ENCODE measurements at places on chromosomes 5 and 9.

GRCh38 chr5:126044111-126044668 is 379.0 kb upstream of the GRAMD2B start:
- peak; percentile 55 for DNase-seq

DNA sequence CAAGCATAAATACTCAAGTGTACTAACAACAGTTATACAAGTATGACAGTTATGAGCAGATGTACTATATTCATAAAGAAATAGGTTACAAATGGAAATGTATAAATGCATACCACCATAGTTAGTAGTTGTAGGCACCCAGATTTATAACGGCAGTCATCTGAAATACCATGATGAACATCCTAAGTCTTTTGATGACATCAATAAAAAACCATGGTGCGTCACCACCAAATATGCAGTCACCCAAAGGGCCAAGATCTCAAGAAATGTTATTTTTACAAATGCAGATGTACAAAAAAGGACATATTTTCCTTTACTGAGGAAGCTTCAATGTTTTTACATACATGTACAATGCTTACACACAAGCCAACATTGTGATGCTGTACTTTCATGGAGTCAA is 70.8 kb upstream of the XPA start:
- DNase-seq = no peak

DNA sequence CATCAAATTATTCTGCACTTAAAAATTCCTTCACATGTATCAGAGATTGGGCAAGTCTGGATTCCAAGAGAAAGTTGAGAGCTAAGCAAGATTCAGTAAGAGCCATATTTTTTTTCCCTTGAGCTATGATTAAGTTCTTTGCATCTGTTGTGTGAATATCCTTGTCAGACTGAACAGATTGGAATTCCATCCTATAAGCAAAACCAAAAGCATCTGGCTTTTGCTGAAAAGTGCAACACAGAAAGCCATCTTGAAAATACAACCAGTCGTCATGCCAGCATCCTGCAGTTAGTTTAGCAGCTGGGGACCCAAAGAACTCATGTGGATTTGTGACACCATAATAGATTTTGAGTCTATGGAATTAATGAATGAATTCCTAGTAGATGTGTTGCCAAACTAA is 316.9 kb downstream of the MTRR start:
- DNase-seq = no peak

- no peak for DNase-seq
Measured at GRCh38 chr5:14296533-14297331, 153.6 kb downstream of the TRIO start.

GRCh38 chr9:4701526-4701925 is 22.2 kb downstream of the CDC37L1 start:
- no peak for DNase-seq

- DNase-seq = no peak
Measured at GRCh38 chr5:112077180-112077579, 320.2 kb upstream of the NREP start.

GRCh38 chr5:38932854-38933408 is 87.1 kb downstream of the OSMR start:
- DNase-seq = no peak

GRCh38 chr9:94821098-94821887 is 94.8 kb downstream of the AOPEP start:
- DNase-seq = no peak

GRCh38 chr5:171528036-171528435 is 108.6 kb downstream of the FGF18 start:
- DNase-seq = no peak

GRCh38 chr9:135087489-135087792 is at the start of gene OLFM1:
OLFM1 (plus strand) TSS chr9:135087668; CDS start chr9:135087990, 322 bp downstream.
- DNase-seq = peak; percentile 84

DNA sequence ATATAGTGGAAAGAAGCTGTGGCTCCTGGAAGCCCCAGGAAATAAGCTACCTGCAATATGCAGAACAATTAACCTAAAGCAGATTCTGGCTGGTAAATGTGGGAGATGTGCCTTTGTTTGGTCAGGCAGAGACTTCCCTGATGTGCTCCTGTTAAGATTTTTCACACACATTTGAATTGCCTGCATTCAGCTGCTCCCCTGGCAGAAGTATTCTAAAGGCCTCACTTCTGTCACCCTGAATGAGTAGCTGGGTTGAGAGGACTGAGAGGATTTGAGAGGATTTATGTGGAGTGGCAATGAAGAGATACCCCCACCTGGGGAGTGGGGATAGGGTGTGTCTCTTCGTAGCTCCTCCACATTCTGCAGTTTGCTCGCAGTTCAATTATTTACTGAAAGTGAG is 130.5 kb downstream of the ST8SIA4 start:
- DNase-seq = peak; percentile 32

- no peak for DNase-seq
Measured at GRCh38 chr5:178668579-178668978, 41.7 kb upstream of the CLK4 start.

DNA sequence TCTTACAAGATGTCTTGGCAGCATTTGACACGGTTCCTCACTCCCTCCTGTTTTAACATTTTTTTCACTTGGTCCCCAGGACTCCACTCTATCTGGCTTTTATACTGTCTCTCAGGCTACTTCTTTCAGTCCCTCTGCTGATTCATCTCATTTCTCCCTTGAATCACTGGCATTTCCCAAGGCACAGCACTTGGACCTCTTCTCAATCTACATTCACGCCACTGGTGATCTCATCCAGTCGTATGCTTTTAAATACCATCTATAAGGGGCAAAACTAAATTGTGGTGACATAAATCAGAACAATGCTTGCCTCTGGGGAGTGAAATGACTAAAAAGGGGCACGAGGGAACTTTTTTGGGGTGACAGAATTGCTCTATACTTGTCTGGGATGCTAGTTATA is 47.1 kb downstream of the MAPKAP1 start:
- DNase-seq = peak; percentile 41

- no peak for DNase-seq
Measured at GRCh38 chr9:70811638-70812037, 309.8 kb downstream of the TRPM3 start.

GRCh38 chr5:40367255-40367654 is 312.5 kb upstream of the PTGER4 start:
- no peak for DNase-seq

DNA sequence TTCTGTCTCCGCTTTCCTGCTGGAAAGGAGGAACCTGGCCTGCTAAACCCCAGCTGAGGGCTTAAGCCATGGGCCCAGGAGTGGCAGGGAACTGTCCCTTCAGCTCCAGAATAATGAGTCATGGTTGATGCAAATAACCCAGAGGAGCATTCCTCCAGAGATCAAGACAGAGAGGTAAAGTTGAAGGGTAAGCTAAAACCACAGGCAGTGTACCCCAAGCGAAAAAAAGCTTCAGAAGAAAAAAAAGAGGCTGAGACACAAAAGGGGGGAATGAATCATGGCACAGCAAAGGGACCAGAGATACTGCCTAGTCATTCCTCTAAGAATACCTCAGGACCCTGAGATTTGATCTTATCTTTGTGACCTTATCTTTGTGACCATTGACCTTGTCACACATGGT is 199.5 kb upstream of the TAS2R1 start:
- peak; percentile 99 for DNase-seq

- DNase-seq = peak; percentile 30
Measured at GRCh38 chr5:34511915-34512314, 144.2 kb upstream of the RAI14 start.

- DNase-seq = no peak
Measured at GRCh38 chr9:136411378-136411777, 920 bp downstream of the PMPCA start.

GRCh38 chr5:1413211-1413610 is 32.0 kb downstream of the SLC6A3 start:
- no peak for DNase-seq

DNA sequence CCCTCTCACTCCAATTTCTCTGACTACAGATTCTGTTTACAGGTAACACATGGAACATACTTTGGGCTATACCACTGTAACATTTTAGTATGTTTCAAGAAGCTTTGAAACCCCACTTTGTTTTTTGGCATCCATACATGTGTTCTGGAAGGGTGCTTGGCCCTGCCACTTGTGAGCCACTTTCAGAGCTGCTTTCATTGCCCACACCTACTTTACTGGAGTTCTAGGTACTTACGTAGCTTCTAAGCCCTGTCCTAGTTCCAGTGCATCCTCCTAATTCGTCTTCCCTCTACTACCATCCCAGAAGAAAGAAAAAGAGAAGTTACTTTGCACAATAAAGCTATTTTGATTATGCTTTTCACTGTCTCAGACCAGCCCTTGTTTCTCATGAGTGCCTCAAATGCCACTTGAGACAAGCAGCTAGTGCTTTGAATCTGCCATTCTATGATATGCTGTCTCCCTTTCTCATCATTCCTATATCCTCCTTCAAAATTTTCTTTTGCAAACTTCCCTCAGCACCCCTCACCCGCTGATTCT is 26.5 kb upstream of the C5orf47 start:
- no peak for DNase-seq

DNA sequence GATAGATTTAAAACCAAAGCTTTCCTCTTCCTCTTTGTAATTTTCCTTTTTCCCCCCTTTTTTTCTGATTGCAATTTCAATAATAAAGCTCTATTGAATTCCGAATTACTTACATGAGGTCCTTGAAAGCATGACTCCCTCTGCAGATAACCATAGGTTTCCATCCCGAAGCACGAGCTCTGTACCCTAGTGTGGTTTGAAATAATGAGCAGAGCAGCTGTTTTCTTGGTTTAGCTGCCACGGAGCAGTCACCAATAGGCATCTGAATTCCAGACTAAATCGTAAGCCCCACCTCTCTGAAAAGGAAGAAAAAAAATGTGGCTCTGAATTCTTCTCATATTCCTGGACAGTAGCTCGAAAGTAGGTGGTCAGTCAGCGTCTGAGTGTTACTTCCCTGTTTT is 18.5 kb upstream of the GNE start:
- no peak for DNase-seq

GRCh38 chr9:7592321-7593316 is 207.0 kb downstream of the DMAC1 start:
- DNase-seq = peak; percentile 66
